ENCODE measurements at places on chromosomes 3 and 15.
A peak's percentile ranks its signal among the peaks of the same experiment; 100 is the strongest.

GRCh38 chr15:84807228-84807627 lies 9.9 kb upstream of the ALPK3 start:
- no peak for DNase-seq

DNA sequence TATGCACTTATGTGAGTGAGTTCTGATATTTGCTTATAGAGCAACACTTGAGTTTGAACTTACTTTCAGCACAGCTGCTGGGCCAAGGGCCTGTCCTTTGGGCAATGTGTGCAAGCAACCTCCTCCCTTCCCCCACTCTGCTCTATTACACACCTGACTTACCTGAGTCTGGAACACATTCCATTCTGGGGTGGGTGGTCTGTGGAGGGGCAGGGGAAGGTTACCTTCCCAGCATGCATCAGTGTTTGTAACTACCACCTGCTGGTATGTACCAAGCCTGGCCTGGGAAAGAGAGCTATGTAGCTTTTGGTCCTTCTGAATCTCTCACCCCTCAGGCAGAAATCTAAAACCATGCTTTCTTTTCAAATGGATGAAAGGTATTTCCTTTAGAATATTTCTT lies 103.0 kb downstream of the ISL2 start:
- DNase-seq = no peak

DNA sequence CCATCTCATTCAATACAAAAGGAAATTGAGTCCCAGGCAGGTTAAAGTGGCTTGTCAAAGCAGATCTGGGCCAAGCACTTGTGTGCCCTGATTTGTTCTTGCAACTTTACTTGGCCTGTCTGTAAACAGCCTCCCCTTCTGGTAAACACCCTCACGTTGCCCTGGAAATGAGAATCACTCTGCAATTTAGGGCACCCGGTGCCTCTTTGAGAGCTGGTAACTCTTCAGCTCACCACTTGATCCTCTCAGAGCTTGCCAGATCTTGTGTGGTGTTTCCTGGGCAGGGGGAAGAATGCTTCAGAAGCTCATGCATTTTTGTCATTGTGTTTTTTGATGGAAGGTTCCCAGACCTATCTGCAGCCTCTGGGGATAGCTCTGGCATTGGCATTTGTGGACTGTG lies 11.3 kb downstream of the MED12L start:
- DNase-seq = no peak

GRCh38 chr15:57943171-57943570 lies 122.3 kb downstream of the ALDH1A2 start:
- no peak for DNase-seq

- no peak for DNase-seq
These were observed 72.6 kb downstream of the SLC6A11 start for GRCh38 chr3:10888518-10889090.

GRCh38 chr3:139935016-139935865 lies at the start of gene CLSTN2:
Gene CLSTN2, plus strand, starts transcription at chr3:139935185.
- DNase-seq = peak; percentile 61

- no peak for DNase-seq
These were observed 148.9 kb upstream of the ABI3BP start for GRCh38 chr3:101142160-101142559.
